ENCODE measurements at places on chromosomes 7 and 10.

- DNase-seq = no peak
Observed at GRCh38 chr10:75102830-75103673, 8.4 kb upstream of the SAMD8 start.

DNA sequence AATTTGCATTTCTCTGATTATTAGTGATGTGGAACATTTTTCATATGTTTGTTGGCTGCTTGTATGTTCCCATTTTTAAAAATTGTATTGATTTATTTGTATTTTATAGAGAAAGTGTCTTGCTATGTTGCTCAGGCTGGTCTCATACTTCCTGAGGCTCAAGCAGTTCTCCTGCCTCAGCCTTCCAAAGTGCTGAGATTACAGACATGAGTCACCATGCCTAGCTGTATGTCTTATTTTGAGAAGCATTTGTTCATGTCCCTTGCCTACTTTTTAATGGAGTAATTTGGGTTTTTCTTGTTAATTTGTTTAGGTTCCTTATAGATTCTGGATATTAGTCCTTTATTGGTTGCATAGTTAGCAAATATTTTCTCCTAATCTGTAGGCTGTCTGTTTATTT lies 214.2 kb upstream of the KAT6B start:
- peak; percentile 64 for DNase-seq

GRCh38 chr7:151174246-151175046 lies 7.0 kb upstream of the GBX1 start:
- DNase-seq = no peak

GRCh38 chr7:116713918-116714317 lies 41.9 kb downstream of the MET start:
- peak; percentile 88 for DNase-seq

DNA sequence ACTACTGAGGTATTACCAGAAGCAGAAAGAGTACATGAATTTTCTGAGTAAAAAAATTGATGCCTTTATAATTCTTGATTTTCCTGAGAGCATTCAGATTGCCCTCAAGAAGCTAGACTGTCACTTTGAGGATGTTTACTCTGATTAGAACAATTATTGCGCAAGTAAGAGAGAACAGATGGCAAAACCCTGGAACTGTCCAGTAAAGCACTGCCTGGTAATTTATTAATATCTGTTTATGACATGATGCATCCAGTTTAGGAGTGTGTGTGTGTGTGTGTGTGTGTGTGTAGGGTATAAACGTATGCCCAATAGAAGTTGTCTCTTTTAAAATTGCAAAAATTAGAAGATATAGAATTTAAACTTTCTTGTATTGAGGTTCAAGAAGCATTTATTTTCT lies 379.7 kb downstream of the PHTF2 start:
- DNase-seq = peak; percentile 40

DNA sequence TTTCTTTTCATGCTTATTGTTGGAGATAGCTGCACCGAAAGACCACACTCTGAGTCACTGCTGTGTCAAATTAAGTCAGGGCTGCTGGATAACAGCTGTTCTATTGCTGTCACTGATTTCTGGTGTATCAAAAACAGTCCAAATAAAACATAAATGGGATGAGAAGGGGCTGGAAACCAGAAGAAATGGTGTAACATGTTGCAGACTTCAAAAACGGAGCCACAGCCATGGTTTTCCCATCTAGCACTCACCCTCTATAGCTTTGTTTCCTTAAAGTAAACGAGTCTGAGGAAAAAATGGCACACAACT lies 103.3 kb upstream of the DIP2C start:
- peak; percentile 35 for DNase-seq

DNA sequence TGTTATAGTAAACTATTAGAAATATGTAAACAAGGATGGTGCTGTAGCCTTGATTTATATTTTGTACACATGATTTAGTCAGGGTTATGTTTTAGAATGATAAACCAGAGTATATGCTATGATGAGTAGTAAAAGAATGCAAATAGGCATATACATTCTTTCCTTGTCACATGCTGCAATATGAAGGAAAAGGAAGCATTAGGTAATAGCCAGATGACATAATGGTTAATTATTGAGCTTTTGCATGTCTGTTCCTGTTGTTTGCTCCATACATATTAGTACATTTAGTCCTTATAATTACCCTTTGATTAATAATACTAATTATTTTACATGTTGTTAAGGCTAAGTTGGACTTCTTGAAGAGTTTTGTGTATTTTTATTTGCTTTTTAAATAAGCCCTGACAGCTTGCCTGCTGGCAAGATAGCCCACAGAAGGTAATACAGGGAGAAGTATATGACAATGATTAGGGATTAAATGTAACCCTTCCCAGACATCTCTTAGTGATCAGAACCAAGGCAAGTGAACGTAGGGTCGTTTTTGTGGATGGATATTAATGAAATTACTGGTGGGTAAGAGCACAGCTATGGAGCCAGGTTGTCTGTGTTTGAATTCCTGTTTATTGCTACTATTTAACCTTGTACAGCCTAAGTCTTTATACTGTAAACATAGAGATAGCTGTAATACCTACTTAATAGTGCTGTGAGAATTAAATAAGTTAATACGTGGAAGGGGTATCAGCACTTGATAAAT lies 68.4 kb downstream of the PHTF2 start:
- peak; percentile 80 for DNase-seq

DNA sequence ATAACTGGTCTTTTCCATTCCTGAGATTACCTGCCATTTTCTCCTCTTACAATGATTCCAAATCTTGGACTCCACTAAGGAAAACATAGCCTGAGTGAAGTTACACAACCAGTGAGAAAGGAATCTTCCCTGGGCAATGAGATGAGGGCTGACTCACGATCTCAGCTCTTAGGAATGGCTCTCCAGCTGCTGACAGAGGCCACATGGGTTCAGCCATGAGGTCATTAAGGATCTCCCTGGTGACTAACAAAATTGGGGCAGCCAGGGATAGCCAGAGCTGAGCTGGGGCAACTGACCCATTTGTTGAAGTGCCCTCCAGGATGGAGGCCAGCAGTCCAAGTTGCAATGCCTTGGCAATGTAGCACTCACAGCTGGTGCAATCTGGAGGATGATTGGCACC lies 78.7 kb upstream of the MKLN1 start:
- peak; percentile 98 for DNase-seq

GRCh38 chr7:138000081-138000701 lies 1.7 kb downstream of the CREB3L2 start:
- DNase-seq = peak; percentile 99

GRCh38 chr7:158051776-158052175 lies 535.8 kb downstream of the PTPRN2 start:
- DNase-seq = no peak

GRCh38 chr10:62763155-62763554 lies 41.4 kb upstream of the ADO start:
- no peak for DNase-seq

- peak; percentile 0 for DNase-seq
Observed at GRCh38 chr7:19749658-19750057, 23.8 kb downstream of the TMEM196 start.

- DNase-seq = peak; percentile 71
Observed at GRCh38 chr7:23277359-23277989, 21.7 kb upstream of the MALSU1 start.

GRCh38 chr10:74987339-74988053 lies 124.0 kb upstream of the SAMD8 start:
- peak; percentile 2 for DNase-seq

DNA sequence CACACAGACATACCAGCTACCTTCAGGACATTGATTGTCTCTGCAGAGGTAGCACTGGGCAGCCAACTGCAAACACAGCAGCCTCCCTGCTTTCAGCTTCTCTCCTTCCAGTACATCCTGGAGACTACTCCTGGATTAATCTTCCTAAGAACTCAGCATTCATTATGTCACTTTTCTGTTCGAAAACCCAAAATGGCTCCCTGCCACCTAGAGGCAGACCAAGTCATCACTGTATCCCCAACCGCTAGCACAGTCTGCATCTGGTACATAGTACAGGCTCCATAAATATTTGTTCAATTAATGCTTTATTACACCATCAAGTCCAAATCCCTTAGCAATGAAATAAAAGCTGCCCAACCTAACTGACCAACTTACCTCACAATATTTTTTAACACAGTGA lies 5.0 kb upstream of the SEC31B start:
- no peak for DNase-seq

GRCh38 chr7:151304856-151305255 lies 36.8 kb upstream of the NUB1 start:
- peak; percentile 6 for DNase-seq

DNA sequence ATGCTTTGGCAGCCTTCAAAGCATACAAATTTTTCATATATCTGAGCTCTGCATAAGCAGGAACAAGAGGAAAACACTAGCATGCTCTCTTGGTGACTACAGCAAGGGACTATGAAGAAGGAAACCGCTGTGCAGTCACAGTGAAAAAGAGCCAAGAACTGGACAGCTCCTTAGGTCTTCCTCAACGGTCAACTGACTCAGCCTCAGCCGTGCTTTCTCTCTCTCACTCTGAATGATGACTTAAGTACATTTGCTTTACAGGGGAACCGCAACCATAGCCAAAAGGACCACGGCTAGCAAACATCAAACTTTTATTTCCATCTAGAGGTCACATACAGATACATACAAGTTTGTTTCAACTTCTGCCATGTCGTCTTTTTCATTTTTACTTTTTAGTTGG lies 69.9 kb downstream of the HYCC1 start:
- peak; percentile 93 for DNase-seq

DNA sequence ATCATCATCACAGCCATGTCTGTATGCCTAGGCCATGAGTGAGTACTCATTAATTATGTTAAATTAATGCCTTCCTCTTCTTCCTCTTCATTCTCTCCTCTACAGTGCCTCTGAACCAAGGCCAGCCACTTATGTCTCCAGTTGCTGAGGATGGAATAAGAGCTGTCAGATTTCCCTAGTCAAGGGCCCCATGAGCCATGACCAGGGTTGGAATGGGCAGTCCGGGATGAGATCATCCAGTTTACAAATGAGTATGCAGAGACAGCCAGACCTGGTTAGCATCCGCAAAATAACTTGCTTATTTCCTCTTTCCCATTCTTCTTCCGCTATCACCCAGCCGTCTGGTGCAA lies 342.7 kb downstream of the GRID1 start:
- no peak for DNase-seq

GRCh38 chr10:101294109-101294508 lies 59.9 kb upstream of the BTRC start:
- no peak for DNase-seq

- peak; percentile 34 for DNase-seq
Observed at GRCh38 chr10:90865401-90865800, 6.4 kb upstream of the RPP30 start.

- DNase-seq = no peak
Observed at GRCh38 chr7:91140286-91140685, 123.9 kb upstream of the FZD1 start.

DNA sequence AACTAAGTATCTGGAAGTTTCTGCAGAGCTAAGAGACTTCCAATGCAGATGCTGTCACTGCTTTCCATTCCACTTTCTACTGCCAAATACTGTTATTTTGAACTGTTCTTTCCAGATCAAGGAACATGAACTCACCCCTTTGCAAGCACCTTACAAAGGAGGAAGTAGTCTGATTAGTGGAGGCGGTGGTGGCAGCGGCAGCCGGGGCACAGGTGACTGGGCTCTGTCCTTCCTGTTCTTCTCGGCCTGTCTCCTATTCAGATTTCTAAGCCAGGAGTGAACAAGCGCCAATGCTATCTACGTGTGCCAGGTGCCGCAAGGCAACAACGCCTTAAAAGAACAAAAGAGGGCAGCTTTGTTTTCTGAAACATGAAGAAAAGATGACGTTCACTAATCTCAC lies 44.9 kb downstream of the BEND7 start:
- no peak for DNase-seq

GRCh38 chr7:108294595-108294994 lies 161.6 kb downstream of the NRCAM start:
- DNase-seq = peak; percentile 37

GRCh38 chr10:102405108-102405571 lies 9.6 kb downstream of the NFKB2 start:
- no peak for DNase-seq

- DNase-seq = no peak
Observed at GRCh38 chr7:132685277-132685676, 109.0 kb upstream of the PLXNA4 start.

DNA sequence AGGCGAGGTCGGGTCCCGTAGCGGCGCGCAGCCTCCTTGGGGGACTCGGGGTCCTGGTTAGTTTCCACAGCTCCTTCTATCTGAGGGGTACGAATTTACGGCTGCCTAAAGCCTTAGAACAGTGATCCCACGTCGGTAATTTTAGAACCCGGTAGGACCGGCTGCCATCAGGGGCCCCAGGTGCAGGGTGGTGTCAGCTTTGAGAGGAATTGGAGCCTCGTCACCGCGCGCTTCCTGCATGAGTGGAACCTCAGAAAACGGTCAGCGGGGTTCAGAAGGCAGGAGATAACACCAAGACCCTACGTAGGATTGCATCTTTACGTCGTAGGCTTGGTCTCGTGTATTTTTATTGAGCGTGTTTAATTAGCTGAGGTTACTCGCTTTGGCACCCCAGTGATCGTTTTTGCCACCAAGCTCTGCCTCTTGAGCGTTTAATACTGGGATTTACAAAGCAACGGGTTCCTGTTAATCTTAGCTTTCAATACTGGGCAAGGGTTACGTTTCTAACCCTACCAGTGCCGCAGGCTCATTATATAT lies 443 bp downstream of the RNF32 start:
- peak; percentile 43 for DNase-seq

- no peak for DNase-seq
Observed at GRCh38 chr7:26688388-26688787, 176.0 kb downstream of the SKAP2 start.

- DNase-seq = no peak
Observed at GRCh38 chr7:143223784-143224183, 1.9 kb downstream of the TAS2R40 start.

DNA sequence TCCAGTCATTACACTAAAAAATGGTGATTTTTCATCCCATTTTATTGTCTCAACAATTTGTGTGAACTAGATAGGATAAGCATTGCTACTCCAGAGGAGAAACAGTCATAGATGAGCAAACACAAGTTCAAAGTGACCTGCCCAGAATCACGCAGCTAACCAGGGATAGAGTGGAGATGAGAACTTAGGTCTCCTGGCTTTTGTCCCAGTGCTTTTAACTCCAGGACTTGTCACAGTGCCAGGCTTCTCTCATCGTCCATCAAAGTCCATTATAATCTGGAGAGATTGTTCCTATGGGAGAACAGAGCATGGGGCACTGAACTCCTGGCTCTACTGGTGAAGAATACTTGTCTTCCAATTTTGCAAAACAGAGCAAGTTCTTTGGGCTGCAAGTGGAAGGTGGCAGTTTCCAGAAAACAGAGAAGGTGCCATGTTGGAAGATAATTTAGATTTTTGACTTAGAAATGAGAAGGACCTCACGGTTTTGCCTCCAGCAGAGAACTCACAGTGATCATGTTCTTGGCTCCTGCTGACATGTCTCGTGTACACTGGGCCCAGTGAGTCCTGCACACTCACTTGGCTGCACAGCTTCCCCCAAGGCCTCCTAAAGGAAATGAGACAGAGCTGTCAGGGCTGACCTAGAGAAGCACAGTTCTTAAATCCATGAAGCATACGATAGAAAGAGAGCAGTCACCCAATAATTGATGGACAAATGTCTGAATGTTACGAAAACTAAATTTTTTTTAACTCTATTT lies 322.9 kb upstream of the NRP1 start:
- DNase-seq = peak; percentile 67
